ENCODE measurements at places on chromosomes 2 and 18.

GRCh38 chr2:217755027-217755745 lies 247.6 kb downstream of the TNS1 start:
- DNase-seq = no peak

GRCh38 chr18:7908681-7909299 lies 341.7 kb downstream of the PTPRM start:
- no peak for DNase-seq

DNA sequence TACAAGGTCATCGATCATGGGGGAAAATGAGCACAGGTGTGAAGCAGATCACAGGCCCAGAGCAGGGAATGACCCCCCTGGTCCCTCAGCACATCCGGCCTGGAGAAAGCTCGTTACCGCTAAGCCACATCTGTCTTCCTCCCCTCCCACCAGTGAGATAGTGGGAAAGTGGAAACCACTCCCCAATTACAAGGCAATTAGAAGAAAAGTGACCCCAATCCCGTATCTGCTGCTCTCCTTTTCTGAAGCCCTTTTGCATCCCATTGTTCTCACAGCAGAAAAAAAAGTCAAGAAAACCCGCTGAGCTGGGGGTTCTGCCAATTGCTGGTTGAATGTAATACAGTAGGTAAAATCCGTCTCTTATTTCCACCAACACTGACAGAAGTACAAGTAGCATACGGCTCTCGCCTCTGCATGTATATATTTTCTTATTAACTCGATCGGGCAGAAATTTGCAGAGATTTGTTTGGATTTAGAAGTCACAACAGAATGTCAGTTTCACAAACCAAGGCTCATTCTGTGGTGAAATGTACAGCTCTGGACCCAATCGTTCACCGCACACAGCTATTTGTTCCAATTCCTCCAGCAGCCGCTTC lies 287.0 kb downstream of the TCF4 start:
- DNase-seq = no peak

DNA sequence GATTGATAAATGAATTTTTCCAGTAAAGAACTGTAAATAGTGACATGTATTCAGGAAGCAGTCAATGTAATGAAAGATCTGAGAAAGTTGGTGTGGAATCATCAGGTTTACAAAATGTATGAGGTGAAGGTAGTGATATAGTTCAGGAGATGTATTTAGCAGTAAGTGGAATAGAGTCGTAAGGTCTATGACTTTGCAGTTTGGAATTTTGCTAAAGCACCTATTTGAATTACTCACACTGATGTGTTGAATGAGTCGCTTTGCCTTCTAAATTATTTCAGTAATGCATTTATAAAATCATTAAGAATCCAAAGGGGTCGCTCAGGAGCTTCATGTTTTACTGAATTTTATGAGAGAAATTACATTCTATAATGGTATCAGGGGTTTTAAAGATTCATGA lies 713.7 kb downstream of the DSC3 start:
- DNase-seq = no peak

DNA sequence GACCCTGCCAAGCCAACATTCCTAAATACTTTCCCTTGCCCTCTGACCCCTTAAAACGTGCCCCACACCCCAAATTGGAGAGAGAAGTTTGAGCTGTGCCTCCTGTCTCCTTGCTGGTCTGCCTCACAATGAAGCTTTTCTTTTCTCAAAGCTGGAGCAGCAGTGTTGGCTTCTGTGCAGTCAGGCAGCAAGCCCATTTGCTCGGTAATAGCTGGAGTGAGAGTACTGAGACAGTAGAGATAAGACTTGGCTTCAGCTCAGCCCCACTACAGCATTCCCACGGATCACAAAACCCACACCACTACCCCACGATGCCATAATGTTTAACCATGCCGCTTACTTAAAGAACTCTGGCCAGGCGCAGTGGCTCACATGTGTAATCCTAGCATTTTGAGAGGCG lies 73.0 kb downstream of the NCAPH start:
- no peak for DNase-seq

- no peak for DNase-seq
Observed at GRCh38 chr2:173555833-173556232, 201.2 kb downstream of the CDCA7 start.

GRCh38 chr18:74013955-74014354 lies 133.7 kb downstream of the FBXO15 start:
- no peak for DNase-seq

GRCh38 chr2:237341872-237342271 lies 72.1 kb downstream of the COL6A3 start:
- no peak for DNase-seq

DNA sequence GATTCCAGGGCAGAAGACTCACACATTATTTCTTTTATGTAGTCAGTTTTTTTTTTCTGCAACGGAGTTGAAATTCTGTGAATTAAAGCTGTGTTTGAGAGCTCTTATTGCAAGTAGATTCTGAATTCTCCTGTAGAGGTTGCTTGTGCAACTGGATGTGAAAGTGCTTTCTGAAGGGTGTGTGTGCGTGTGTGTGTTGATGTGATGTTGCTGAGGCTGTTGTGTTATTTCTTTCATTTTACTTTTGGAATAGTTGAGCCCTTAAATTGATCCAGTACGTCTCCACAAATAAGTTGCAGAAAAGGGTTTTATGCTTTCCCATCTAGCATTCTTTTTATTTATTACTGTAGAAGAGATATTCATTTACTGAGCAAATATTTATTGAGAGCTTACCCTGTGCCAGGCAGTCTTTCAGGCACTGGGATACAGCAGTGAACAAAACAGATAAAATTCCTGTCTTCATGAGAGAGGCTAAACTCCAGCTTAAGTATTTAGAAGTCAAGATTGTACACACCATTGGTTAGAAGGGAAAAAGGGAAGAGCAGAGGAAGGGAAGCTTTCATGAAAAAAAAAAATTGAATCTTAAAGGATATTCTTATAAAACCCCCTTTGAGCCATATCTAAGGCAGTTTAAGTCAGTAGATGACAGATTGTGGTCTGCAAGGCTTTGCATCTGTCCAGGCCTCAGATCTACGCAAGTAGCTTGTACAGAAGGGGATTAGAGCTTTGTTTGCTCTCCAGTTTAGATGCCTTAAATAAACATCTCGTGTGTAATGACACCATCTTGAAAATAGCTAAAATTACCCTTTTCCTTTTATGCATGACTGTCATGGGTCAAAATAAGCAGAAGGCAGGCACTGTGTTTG lies 58.2 kb downstream of the MYO1B start:
- DNase-seq = no peak

DNA sequence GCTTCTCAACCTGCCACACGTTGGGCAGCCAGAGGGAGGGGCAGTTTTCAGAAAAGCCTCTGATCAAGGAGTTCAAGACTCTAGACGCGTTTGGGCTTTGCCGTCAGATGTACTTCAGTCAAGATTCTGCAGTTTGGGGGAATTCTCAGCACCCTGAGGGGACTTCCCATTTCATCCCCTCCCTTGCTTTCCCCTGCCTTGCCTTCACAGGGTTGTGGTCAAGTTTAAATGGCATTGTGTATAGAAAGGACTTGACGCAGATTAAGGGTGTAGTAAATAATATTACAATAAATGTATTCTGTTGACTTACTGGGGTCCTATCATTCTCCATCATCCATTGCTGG lies 198.3 kb upstream of the NABP1 start:
- no peak for DNase-seq

GRCh38 chr2:55419679-55420438 lies at the start of gene CCDC88A:
CCDC88A (minus strand) TSS chr2:55419856; CDS start chr2:55419079, 777 bp downstream.
- peak; percentile 72 for DNase-seq

- no peak for DNase-seq
Observed at GRCh38 chr2:28822036-28822435, 11.4 kb downstream of the SPDYA start.

DNA sequence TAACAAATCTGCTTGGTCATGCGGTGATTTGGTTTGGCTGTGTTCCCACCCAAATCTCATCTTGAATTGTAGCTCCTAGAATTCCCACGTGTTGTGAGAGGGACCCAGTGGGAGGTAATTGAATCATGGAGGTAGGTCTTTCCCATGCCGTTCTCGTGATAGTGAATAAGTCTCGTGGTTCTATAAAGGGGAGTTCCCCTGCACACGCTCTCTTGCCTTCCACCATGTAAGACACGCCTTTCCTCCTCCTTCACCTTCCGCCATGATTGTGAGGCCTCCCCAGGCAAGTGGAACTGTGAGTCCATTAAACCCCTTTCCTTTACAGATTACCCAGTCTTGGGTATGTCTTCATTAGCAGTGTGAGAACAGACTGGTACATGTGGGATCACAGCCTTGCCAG lies 36.7 kb downstream of the TRABD2A start:
- no peak for DNase-seq

DNA sequence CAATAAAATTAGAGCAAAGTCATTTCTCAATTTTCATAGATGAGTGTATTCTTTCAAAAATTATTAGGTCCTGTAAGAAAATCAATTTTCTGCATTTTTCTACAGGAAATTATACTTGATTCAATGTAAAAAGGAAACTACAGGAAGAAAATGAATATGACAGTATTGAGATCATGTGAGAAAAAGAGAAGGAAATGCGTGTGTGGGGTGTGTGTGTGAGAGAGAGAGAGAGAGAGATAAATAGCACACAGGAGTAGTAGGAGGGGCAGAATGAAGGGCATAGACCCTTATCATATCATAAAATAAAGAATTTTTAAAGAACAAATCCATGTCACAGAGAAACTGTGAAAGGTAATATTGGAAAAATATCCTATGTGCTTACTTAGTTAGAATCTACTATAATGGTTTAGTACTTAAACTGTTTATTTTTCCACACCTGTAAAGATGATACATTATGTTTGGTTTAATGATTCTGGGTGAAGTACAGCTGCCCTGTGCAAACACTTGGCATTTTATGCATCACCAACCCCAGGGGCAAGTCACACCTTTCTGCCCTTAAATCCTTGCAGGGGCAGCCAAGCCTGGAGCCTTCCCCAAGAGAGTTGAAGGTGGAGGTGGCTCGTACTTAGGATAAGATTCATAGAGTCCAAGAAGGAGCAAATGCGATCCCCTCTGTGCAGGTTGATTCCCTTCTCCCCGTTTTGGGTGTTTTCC lies 276.4 kb downstream of the TGIF1 start:
- no peak for DNase-seq
